ENCODE measurements at places on chromosomes 1 and 21.

GRCh38 chr1:172964864-172965263, 85.9 kb downstream of the TNFSF18 start:
- DNase-seq, result no peak

DNA sequence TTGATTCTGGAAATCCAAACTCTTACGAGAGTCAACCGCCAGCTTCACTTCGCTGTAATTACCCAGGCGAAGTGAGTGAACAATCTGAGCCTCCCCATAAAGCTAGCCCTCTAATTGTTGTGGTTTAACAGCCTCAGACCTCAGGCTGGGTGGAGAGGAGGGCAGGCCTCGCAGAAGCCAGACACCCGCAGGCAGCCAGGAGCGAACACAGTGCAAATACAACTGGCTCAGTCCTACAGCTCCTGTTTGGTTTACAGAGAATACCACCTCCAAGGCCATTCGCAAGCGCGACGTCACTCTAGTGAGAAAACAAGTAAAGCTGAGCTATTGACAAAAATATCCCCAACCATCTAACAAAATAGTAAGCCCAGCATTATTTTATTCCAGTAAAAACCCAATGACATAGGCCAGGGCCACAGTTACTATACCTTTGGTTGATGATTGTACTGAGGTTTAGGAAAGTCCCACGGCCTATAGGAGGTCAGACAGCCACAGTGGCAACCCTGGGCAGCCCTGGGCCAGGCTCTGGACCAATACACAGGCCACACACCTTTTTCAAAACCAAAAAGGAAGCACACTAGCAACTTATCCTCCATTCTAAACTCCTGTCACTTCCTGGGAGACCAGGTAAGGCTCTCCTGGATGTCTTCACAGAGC, 163.3 kb downstream of the ETS2 start:
- DNase-seq, result peak; percentile 49

- DNase-seq, result peak; percentile 50
Measured at GRCh38 chr1:159188375-159188788, 16.3 kb upstream of the ACKR1 start.

DNA sequence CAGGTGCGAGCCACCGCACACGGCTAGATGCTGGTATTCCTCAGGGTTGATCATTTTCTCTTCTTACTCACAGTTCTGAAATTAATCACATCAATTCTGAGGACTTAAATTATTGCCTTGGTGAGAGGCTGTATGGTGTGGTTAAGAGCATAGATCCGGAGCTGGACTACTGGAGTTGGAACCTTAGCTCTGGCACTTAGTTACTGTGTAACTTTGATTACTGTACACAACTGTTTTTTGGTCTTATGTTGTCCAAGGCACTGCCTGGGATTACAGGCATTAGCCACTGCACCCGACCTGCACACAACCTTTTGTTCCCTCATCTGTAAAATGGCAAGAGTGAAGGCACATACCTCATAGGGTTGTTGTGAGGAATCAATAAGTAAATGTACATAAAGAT, 25.6 kb upstream of the THRAP3 start:
- no peak for DNase-seq

DNA sequence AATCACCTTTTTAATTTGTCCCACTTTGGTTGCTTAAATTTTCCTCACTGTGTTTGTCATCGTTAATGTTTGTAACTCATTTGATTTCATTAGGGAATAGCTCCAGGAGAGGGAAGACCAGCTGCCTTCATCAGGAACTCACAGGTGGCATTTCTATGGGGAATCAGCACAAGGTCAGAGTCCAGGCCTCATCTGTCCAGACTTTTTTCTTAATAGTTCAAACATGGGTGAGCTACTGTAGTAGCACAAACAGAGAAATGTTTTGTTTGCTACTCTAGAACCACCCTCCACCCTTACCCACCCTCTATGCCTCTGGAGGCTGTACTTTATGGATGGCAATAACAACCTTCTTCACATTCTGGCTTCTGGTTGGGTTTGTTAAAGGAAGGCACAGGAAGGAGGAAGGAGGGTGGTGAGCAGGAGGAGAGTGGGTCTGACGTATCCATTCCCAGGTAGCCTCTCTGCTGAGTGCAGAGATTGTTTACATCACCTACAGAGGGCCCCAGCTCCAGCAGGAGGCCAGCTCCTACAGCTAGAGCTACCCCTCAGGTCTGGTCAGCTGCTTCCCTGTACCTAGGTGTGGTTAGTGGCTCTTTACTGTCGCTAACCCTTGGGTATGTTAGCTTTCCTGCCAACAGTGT, 8.1 kb upstream of the TEDDM1 start:
- DNase-seq, result no peak
